Vagina (tissue), 2 donors: ENCODE measurements at places on chromosomes 1 and 21. TPM values are rescaled to one million over a fixed set of nuclear protein-coding genes. Genes with fewer than 3 reads are reported as not detected.

CELA2B gene
- not detected for total RNA-seq

DNA sequence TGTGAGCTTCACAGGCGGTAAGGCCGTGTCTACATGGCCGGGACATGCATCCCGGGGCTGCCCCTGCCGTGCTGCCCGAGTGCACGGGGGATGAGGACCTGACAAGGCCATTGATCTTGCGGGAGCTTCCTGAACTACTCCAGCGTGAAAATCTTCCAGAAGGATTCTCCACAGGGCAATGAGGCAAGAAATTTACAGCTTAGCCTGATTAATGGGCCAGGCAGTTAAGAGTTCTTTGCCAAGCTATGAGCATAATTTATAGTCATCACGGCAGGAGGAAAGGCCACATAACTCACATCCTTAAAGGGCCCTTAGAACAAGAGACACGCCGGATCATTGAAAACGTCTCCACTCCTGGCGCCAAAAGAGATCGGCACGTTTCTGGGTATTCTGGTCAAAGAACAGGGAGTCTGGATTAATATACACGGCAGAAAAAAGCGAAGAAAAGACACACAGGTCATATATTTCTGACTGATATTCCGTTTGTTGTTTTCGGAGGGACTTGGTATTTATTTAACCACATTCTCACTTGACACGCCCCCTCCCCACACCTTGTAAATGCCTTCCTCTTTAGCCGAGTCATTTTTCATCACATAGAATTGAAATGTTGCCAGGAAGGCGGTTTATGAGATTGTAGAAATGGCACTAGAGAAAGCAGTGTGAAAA is 180.5 kb downstream of the DYRK1A start:
- DNase-seq: peak; percentile 79
- H3K27ac ChIP-seq: no peak overlapping the region
- H3K36me3 ChIP-seq: no peaks in the 10 kb centered on the region
- no peak overlapping the region for H3K4me3 ChIP-seq

ATF3 gene
- 34.9 TPM for total RNA-seq

SLC44A3 gene
- total RNA-seq: 6.6 TPM

GRCh38 chr1:82991569-82991968 is 1007.4 kb downstream of the TTLL7 start:
- H3K4me1 ChIP-seq: no peaks in the 10 kb centered on the region
- H3K4me3 ChIP-seq: no peak overlapping the region
- H3K27ac ChIP-seq: no peak overlapping the region
- no peaks in the 10 kb centered on the region for H3K36me3 ChIP-seq
- H3K27me3 ChIP-seq: no peaks in the 10 kb centered on the region

DNA sequence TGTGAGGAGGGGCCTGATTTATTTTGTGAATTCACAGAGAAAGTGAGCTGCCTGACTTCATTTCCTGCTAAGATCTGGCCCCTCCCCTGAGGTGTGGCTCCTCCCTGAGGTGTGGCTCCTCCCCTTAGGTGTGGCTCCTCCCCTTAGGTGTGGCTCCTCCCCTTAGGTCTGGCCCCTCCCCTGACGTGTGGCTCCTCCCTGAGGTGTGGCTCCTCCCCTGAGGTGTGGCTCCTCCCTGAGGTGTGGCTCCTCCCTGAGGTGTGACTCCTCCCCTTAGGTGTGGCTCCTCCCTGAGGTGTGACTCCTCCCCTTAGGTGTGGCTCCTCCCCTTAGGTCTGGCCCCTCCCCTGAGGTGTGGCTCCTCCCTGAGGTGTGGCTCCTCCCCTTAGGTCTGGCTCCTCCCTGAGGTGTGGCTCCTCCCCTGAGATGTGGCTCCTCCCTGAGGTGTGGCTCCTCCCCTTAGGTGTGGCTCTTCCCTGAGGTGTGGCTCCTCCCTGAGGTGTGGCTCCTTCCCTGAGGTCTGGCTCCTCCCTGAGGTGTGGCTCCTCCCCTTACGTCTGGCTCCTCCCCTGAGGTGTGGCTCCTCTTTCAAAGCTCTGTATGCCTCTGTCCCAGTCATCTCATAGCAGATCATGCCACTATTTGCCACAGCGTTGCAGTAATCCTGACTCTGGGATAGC is 26.9 kb upstream of the LRRC3 start:
- H3K4me1 ChIP-seq: no peaks in the 10 kb centered on the region
- H3K4me3 ChIP-seq: no peak overlapping the region
- DNase-seq: no peak
- H3K36me3 ChIP-seq: no peaks in the 10 kb centered on the region
- no peaks in the 10 kb centered on the region for H3K27me3 ChIP-seq

DNA sequence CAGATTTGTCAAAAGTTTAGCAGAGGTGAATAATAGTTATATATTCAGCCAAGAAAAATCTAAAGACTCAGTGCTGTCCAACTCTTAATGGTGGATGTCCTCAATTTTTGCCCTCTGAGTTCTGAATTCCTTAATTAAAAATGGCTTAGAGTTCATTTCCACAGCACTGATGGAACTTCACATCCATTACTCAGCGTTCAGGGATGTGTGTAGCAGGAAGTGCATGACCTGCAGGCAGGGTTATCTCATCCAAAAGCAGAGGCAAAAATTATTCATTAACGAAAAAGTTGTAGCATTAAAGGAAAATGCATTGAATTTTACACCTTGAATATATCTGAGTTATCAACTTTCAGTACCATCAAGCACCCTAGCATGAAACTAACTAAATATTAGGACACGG is 96.7 kb downstream of the ZP4 start:
- no peaks in the 10 kb centered on the region for H3K27me3 ChIP-seq
- no peaks in the 10 kb centered on the region for H3K36me3 ChIP-seq
- no peak overlapping the region for H3K27ac ChIP-seq
- H3K4me3 ChIP-seq: no peak overlapping the region
- H3K4me1 ChIP-seq: no peaks in the 10 kb centered on the region

RIIAD1 gene
- total RNA-seq: not detected

PRR9 gene
- total RNA-seq: not detected

REN gene
- not detected for total RNA-seq

- no peak for DNase-seq
- no peak overlapping the region for H3K4me3 ChIP-seq
- H3K4me1 ChIP-seq: no peaks in the 10 kb centered on the region
- H3K27me3 ChIP-seq: no peaks in the 10 kb centered on the region
These were observed 6.7 kb upstream of the LGALS8 start for GRCh38 chr1:236516929-236517704.

GRCh38 chr1:226403201-226404034 is 4.5 kb downstream of the PARP1 start:
- DNase-seq: no peak
- H3K4me3 ChIP-seq: no peak overlapping the region
- no peaks in the 10 kb centered on the region for H3K36me3 ChIP-seq
- peaks cover 65% of the 10 kb centered on the region for H3K4me1 ChIP-seq
- no peaks in the 10 kb centered on the region for H3K27me3 ChIP-seq

GRCh38 chr1:233549404-233549803 is 64.5 kb upstream of the KCNK1 start:
- H3K27me3 ChIP-seq: no peaks in the 10 kb centered on the region
- DNase-seq: no peak
- no peak overlapping the region for H3K27ac ChIP-seq
- no peaks in the 10 kb centered on the region for H3K4me1 ChIP-seq

DNA sequence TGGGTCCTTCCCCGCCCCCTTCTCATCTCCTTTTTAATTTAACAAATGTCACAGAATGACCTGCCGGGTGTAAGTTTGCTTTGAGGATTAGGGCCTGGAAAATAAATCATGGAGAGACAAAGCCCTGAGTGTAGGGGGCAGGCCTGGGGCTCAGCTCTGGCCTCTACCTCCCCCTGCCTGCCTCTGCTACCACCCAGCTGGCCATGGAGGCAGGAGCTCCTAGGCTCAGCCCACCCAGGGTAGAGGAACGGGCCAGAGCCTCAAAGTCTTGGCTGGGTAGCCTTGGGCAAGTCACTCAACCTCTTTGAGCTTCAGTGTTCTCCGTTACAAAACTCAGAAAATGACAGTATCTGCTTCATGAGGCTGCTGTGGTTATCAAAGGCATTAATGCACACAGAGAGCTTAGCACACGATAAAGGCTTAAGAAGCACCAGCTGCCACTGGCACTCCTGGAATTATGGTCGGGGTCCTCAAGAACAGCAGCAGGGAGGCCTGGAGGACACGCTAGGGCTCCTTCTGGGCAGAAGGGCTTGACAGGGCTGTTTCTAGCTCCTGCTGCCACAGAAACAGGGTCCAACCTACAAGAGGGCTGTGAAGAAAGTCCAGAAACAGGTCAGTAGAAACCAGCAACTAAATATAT is 39.0 kb downstream of the LRP8 start:
- H3K4me3 ChIP-seq: no peak overlapping the region
- no peak overlapping the region for H3K27ac ChIP-seq
- no peaks in the 10 kb centered on the region for H3K36me3 ChIP-seq
- H3K27me3 ChIP-seq: no peaks in the 10 kb centered on the region
- peaks cover 9% of the 10 kb centered on the region for H3K4me1 ChIP-seq

CD160 gene
- total RNA-seq: 0.49 TPM
